ENCODE measurements at places on chromosomes 1 and 21. TPM values are rescaled to one million over a fixed set of nuclear protein-coding genes. Genes with fewer than 3 reads are reported as not detected.

GRCh38 chr1:61498342-61498741 lies 226.6 kb downstream of the TM2D1 start:
- DNase-seq, result no peak

GRCh38 chr1:109705411-109705810 lies 6.6 kb upstream of the GSTM5 start:
- no peak for DNase-seq

DNA sequence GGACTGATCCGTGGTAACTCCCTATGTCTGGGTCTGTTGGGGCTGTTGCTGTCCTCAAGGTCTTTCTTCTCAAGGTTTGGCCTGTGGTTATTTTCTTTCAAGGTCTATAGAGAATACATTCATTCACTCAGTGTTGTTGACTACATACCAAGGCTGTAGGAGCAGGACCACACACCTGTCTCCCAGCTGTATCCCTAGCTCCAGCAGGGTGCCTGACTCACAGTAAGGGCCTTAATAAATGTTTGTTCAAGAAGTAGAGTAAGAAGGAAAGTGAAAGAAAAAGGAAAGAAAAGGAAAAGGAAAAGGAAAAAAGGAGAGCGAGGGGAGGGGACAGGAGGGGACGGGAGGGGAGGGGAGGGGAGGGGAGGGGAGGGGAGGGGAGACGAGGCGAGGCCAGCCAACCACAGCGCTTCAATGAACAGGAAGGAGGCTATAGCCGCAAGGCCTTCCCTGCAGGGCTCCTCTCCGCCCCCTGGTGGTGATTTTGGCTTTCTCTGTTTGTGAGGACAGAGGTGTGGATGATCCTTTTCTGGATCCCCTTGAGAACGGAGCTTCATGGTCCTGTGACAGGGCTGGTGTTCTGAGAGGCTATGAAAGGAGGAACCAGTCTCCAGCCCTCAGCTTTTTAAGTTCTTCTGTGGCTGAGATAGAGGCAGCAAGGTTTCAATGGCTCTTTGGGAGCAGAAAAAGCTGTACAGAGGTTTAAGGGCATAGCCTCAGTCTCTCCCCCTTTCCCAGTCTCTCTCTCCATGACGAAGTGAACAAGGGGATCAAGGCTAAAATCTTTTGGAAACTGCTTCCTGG lies 30.6 kb upstream of the LCE5A start:
- no peak for DNase-seq

- no peak for DNase-seq
Measured at GRCh38 chr1:17119076-17119772, at the start of gene PADI2. Gene PADI2, minus strand, starts transcription at chr1:17119451. Its CDS starts 80 bp downstream, at chr1:17119371.

- no peak for DNase-seq
Measured at GRCh38 chr1:150362721-150363425, 1.1 kb upstream of the RPRD2 start.

GRCh38 chr1:235898126-235898525 lies 31.4 kb upstream of the LYST start:
- DNase-seq, result no peak

DNA sequence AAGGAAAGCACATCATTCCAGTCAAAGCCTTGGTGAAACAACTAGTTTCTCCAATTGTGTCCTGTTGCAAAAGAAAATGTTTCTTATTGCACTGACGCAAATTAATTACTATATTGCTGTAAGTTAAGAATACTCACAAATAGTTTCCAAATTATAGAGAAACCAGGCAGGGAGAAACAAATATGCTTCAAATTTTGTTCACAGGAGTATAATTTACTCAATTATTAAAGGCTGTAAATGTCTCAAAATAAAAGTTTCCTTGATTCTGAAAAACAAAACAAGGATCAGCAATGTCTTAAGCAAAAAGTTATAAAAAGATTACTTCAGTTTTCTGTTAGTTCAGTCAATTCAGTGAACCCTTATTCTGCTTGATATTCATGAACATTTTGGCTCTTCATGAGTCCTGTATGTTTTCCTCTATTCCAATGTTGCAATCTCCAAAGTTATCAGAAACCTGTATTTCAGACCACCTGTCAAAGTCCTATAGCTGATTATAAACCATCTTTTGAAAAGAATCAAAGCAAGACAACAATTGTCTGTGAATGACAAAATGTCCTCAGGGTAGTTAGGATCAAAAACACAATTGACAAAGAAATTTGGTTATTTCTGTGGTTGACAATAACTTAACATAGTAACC lies 11.7 kb upstream of the SYPL2 start:
- DNase-seq, result no peak

ERO1B gene
- total RNA-seq, result 2.3 TPM

KCNC4 gene
- 1.8 TPM for total RNA-seq

LCE1F gene
- 0.42 TPM for total RNA-seq

GBP7 gene
- not detected for total RNA-seq
